Choroid plexus epithelial cell (primary cell): ENCODE measurements at places on chromosomes 1 and 21.

GRCh38 chr1:155083052-155083541, 4.5 kb downstream of the EFNA3 start:
- DNase-seq = no peak

GRCh38 chr1:75394386-75395139, 216.4 kb downstream of the SLC44A5 start:
- DNase-seq = no peak

DNA sequence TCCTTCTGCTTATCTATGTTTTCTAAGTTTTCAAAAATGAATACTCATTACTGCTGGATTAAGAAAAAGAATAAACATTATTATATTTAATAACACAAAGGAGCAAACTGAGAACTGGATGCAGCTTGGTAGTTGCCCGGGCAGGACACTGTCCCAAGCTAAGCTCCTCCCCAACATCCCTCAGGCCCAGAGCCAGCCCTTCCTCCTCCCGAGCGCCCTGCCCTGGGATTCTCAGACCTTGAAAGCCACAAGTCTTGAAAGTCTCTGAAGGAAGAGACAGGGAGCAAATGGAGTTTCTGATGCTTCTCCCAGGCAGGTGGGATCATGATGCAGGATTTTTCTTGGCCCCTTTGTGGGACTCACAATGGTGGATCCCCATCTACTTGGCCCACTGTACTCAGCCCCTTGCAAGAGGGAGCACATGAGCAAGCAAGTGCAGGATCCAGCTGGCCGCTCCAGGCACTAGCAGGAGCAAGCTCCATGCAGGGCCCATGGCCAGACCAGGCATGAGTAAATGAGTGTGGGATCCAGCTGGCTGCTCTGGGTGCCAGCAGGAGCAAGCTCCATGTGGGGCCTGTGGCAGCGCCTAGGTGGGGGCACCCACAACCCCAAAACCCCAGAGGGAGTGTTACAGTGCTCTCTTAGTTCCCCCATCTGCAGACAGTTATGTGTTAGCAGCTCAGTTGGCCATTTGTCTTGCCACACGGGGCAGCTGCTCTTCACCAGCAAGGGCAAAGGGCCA, 32.1 kb upstream of the RAB4A start:
- no peak for DNase-seq

DNA sequence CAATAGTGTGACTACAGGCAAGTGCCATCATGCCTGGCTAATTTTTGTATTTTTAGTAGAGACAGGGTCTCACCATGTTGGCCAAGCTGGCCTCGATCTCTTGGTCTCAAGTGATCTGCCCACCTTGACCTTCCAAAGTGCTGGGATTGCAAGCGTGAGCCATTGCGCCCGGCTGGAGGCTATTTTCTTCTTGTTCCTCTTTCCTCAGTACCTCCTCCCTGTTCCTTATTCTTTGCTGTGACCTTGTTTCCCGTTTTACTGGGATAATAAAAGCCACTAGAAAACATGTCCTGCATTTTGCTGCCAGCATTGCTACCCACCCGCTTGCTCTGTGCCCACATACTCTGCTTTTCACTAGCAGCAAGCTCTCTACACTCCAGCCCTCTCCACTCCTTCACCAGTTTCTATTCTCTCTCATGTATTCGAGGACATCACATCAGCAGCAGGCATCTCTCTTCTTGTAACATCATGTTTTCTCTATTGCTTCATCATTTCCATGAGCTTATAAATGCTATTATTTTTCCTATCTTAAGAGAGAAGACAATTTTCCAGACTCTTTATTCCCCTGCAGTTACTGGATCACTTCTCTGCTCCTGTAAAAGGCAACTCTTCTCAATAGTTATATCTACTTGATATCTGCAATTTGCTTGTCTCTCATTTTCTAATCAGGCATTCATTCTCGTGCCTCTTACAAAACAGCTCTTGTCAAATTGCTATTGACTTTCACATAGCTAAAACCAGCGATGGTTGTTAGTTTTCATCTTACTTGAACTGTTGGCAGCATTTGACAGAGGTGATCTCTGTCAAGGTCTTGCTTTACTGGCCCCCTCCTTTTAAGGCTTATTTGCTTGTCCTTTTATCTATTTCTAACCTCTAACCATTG, 34.5 kb upstream of the C21orf91 start:
- DNase-seq = no peak

- DNase-seq = peak; percentile 60
Observed at GRCh38 chr1:147851149-147851548, 51.4 kb upstream of the GJA8 start.

GRCh38 chr1:178973652-178974101, 52.0 kb upstream of the FAM20B start:
- no peak for DNase-seq

GRCh38 chr1:214584805-214585766, 17.9 kb upstream of the CENPF start:
- DNase-seq = peak; percentile 81

DNA sequence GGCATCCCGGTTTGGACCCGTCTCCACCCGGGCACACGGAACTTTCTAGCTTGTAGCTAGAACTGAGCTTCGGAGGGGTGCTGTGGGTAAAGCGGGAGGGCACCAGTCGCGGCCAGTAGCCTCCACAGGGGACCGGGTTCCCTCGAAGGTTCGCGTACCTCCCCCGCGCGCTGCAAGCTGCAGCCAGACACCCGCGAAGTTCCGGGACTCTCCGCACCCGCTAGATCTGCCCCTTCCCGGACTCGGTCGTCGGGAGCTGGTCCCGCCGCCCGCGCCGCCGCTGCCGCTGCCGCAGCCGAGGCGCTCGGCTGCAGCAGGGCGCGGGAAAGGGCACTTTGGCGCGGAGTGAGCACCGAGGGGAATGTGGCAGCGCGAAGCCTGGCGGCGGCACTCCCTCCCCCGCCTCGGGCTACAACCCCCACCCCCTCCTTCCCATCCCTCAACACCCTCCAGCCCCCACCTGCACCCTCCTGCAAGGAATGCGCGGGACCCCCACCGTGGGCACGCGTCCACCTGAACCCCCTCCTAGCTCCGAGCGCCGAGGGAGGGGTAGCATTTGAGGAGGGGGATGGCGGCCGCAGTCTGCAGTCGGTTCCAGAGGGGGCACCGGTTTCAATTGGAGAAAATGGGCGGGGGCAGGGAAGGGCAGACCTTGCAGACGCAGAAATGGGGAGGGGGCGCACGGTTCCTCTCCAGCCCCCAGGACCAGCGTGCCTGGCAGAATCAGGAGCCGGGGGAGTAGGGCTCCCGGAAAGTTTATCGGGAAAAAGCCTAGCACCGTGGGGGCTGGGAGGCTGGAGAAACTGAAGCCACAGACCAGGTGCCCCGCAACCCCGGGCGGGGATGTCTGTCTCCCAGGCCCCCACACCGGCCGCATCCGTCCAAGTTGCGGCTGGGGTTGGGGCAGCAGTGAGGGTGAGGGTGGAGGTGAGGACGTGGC, 968 bp downstream of the CSMD2 start:
- no peak for DNase-seq

DNA sequence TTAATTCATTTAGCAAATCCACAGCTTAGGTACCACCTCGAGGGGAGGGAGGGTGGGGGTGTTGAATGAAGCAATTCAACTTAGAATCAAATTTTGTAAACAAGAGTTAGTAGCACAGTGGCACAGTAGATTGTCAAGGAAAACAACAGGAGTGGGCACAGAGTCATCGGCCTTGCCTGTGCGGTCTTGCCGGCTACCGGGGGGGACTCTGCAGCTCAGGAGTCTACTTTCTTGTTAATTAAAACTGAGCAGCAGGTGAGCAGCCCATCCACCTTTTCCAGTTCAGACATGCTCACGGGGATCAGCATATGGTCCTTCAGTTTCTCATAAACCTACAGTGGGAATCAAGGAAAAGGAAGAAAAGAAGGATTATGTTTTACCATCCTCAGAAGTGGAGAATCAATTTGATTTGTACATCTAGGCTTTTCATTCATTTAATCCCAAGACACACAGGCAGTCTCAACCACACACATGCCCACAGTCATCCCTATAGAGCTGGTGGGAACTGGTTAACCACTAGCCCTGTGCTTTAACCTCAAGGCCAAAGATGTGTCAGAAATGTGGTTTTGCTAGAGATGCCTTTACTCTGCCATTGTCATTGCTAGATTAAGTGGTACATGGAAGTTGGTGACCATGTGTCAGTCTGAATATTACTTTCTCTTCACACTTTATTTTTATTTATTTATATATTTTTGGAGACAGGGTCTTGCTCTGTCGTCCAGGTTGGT, 45.0 kb upstream of the BCL10 start:
- peak; percentile 63 for DNase-seq

- DNase-seq = no peak
Observed at GRCh38 chr21:42624095-42624790, 29.2 kb upstream of the PDE9A start.

DNA sequence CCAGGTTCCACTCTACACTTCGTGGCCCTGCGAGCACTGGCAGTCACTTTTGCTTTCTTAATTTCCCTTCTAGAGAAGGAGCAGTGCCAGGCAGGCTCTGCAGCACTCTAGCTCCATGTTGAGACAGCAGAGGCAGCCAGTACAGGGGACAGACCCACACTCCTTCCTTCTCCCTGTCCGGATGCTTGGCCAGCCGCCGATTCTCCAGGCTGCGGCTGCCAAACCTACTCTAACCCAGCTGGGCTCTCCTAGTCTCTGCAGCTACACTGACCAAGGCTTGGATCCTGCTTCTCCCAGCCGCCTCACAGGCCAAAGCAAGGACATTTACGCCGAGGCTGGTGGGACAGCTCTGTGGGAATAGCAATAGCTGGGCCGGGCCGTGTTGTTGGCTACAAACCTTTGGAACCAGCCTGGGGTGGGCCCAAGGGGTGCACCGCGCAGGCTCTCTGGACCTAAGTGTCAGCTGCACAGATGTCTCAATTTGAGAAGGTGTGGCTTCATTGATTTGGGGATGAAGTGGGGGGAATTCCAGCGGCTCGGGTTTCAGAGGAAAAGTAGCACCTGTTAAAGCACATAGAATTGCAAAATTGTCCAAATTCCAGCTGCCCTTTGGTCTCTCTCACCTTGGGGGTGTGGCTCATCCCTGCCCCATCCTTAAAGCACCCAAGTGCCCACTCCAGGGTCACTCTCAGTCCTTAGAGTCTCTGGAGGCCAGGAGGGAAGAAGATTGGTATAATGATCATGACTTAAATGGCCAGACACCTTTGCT, 3.2 kb downstream of the BARHL2 start:
- no peak for DNase-seq

DNA sequence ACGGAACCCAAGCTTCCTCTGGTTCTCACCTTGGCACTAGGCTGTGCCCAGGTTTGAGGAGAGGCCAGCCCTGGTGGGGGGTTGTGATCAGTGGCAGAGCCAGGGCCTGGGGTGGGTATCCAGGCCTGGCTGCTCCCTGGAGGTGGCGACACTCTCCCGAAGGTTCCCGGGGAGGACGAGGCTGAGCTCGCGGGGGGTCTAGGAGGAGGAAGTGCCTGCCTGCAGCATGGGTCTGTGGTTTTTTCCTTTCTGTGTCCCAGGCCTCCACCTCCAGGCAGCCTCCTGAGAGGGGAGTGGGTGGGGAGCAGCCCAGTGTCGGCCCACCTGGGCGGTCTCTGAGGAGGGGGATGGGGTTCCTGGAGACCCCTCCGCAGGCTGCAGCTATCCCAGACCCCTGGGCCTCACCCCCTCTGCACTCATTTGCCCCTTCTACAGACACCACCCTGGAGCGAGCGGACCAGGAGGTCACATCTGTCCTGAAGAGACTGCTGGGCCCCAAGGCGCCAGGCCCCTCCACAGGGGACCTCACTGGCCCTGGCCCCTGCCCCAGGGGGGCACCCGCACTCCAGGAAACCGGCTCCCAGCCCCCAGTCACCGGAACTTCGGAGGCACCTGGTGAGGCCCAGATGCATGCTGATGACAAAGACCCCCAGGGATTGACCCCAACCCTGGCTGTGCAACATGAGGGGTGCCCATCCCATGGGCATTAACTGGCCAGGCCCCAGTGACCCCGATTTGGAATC, 44.3 kb downstream of the TRIM11 start:
- DNase-seq = no peak

- DNase-seq = peak; percentile 27
Observed at GRCh38 chr1:178371933-178372388, 124.8 kb downstream of the CLEC20A start.

DNA sequence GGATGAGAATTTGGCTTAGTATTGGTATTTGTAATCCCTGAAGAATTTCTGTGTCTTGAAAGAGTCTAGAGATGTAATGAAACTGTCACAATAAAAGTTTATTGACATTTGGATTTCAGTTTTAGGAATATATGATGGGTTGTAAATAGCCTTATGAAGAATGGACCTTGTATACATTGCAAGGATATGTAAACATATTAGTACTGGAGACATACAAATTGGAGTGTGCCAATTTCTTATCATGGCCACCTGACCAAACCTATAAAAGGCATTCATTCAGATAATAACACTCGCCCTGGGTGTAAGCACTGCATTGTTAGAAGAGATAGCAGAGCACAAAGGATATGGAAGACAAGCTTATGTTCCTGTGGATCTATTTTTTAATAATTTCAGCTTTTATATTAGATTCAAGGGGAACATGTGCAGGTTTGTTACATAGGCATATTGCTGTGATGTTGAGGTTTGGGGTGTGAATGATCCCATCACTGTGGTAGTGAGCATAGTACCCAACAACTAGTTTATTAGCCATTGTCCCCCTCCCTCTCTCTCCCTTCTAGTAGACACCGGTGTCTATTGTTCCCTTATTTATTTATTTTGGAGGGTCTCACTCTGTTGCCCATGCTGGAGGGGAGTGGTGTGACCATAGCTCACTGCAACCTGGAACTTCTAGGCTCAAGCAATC, 8.6 kb downstream of the S1PR1 start:
- DNase-seq = no peak

- DNase-seq = no peak
Observed at GRCh38 chr1:165342587-165342986, 13.9 kb downstream of the LMX1A start.

DNA sequence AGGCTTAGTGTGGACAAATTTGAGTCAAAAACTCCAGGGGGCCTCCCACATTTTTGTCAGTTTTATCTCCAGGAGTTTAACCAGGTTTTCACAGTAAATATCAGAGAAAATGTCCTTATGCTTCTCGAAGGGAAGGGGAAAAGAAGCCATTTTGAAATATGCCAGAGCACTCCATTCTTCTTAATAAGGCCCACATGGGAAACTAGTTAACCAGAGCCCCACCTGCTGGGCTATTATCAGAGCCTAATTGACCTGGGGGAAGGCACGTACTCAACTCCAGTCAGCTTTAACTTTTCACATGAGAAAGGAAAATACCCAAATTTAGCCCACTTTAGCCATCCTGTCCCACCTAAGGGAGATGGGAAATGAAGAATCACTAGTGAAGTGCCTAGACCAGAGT, 296.3 kb downstream of the PTBP2 start:
- peak; percentile 50 for DNase-seq

DNA sequence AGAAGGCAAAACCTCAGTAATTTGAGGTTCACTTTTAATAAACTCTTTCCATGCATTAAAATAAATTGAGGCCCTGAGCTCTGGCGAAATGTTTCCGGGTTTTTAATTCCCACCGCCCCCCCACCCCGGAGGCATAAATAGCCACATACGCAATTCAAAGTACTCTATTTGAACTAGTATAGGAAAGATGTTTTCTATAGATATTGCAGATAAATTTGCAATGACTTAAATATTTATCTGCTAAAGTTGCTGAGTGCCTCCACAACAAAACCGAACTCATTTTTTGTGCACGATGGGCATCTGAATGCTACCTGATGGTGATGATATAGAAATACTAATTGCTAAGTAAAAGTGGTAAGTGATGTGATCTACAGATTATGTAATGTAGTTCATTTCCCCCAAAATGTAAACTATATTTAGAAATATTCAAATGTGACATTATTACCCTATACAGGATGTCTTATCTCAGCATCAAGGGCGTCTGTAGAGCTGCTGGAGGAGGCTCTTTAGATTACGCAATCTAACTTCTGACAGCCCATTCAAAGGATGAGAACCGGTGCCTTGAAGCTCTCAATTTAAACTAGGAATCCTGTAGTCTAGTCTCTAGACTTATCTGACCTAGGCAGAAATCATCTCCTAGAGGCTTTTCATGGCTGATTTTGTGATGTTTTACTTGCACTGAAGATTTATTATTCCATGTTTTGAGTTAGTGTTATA, 8.5 kb downstream of the IRF2BP2 start:
- DNase-seq = peak; percentile 78
